ENCODE measurements at places on chromosomes 3 and 15.

DNA sequence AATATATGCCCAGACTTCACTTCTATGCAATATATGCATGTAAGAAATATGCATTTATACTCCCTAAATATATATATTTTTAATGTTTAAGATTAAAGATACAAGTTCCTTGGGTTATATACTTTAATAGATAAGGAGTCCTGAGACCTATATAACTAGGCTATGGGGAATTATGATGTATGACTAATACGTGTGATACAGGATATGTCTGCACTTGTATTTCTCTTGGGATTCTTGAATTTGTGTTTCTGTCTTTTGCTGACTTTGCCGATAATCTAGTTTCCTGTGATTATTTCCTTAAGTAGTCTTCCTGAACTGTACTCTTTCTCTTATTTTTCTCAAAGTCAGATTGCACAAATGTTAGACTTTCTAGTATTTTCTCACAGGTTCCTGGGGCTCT is 109.6 kb downstream of the PIK3CB start:
- no peak for DNase-seq

DNA sequence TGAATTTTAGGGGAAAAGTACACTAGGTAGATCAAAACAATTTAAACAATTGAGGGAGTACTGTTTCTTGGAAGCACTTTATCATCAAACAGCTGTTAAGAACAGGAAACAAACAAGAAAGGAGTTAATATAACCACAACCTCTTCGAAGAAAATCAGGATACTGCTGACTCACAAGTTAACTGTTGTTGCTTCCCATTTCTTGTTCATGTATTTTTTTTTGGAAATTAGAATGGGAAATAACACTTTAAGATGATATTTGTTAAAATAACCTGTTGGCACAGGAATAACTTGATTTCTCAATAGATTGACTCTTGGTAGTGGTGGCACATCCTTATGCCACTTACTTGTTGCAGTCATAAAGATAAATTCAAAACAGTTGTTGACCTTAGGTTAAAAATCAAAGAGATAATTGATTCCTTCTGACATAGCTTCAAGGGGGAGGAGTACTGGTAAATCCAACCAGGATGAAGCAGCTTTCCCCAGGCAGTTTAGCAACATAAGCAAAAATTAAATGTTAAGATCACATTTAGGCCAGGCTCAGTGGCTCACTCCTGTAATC is 3.3 kb downstream of the BNIP2 start:
- no peak for DNase-seq

DNA sequence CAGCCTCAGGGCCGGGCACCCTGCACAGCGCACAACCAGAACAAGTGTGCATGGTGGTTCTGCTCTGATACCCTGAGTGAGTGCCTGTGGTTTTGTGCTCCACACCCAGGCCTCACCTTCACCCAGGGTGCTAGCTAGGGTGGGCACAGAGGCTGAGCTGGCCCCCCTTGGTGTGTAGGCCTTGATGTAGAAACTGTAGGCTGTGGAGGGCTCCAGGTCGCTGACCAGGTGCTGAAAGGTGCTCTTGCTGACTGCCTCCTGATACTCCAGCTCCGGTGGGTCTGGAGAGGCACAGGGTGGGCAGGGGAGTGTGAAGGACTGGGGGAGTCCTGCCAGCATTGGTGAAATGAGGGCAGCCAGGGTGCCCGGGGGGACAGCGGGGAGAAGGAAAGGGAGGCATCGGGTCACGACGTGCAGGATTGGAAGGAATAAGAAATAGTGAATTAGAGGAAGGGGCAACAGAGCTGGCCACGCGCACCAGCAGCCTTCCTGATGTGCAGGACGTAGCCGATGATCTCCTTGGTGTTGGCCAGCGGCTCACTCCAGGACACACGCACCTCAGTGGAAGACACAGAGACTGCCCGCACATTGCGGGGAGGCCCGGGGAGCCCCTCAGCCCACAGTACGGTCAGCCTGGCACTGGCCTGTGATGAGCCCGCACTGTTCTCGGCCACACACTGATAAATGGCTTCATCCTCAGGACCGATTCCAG is 26.6 kb downstream of the RNU5B-1 start:
- DNase-seq, result no peak

DNA sequence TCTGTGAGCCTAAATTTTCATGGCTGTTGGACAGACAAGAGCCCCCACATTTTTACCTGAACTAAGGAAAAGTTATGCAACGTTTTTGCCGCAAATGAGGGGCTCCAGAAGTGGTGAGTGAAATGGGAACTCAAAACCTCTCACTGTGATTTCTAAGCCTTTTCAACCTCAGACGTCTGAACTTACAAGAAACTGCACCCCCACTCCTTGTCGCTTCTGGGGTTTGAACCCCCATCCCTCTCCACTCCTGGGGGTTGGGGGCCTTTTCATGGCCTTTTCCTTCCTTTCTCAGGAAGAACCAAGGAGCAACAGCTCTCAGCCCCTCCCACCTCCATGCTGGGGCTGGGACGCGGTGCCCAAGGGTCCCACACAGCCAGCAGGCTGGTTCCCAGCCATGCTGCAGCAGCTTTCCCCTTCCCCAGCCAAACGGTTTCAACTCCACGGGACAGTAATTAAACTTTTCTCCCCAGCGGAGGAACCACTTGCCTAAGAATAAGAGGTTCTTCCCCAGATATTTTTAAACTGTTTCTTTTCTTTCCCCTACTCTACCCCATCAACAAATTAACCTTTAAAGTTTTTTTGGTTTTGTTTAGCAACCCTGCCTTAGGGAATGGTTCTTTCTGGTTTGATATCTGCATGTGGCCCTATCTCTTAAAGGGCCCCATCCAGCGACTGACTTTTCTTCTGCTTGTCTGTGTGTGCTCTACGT is 387.6 kb upstream of the CBLB start:
- DNase-seq, result no peak

DNA sequence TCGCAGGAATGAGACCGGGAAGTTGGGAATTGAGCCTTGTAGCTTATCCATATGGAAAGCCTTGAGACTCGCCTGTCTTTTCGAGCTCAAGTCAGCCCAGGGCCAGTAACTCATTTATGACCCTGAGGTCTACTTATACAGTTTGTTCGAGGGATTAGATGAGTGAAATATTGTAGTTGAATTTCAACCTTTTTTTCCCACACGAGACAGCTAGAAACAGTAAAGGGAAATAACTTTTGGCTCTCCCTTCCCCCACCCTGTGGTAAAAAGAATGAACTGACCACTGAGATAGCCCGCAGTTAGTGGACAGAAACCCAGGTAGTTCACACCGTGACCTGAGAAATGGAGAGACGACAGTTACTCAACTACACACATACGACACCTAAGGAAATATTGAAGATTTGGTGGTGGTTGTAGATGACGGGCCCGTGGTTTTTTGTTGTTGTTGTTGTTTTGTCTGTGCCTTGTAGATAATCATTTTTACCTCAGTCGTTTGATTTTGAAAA is 841 bp downstream of the EIF3J start:
- DNase-seq, result no peak

- DNase-seq, result no peak
These were observed 755.2 kb downstream of the NR2F2 start for GRCh38 chr15:97085731-97086130.

- DNase-seq, result no peak
These were observed 16.5 kb downstream of the PML start for GRCh38 chr15:74010929-74011540.

DNA sequence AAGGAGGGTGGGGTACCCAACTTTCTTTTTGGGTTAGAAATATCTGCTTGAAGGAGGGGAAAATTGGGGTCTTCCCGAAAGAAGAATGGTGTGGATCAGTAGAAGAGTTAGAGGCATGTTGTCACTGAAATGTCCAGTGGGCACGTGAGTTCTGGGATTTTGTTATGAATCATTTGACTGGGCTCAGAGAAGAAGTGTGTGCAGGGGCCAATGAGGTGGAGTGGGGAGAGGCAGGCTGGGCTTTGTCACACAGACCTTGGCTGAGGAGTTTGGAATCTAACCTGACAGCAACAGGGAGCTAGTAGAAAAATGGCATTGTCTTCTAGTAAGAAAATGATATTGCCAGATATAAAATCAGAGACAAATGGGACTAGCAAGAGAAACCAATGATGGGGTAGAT is 436.8 kb downstream of the MFSD1 start:
- no peak for DNase-seq

DNA sequence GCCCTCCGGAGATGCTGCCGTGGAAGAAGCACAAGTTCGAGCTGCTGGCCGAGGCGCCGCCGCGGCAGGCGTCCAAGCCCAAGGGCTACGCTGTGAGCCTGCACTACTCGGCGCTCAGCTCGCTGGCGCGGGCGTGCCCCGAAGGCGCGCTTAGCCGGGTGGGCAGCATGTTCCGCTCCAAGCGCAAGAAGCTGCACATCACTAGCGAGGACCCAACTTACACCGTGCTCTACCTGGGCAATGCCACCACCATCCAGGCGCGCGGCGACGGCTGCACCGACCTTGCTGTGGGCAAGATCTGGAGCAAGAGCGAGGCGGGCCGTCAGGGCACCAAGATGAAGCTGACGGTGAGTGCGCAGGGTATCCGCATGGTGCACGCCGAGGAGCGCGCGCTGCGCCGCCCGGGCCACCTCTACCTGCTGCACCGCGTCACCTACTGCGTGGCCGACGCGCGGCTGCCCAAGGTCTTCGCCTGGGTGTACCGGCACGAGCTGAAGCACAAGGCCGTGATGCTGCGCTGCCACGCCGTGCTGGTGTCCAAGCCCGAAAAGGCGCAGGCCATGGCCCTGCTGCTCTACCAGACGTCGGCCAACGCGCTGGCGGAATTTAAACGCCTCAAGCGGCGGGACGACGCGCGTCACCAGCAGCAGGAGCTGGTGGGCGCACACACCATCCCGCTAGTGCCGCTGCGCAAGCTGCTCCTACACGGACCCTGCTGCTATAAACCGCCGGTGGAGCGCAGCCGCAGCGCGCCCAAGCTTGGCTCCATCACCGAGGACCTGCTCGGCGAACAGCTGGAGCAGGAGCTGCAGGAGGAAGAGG is 1.3 kb downstream of the FAM43A start:
- DNase-seq, result no peak

- no peak for DNase-seq
These were observed at the start of gene RASGRP1 for GRCh38 chr15:38564557-38565286. Gene RASGRP1, minus strand, starts transcription at chr15:38564814. Its CDS starts 186 bp downstream, at chr15:38564628.

DNA sequence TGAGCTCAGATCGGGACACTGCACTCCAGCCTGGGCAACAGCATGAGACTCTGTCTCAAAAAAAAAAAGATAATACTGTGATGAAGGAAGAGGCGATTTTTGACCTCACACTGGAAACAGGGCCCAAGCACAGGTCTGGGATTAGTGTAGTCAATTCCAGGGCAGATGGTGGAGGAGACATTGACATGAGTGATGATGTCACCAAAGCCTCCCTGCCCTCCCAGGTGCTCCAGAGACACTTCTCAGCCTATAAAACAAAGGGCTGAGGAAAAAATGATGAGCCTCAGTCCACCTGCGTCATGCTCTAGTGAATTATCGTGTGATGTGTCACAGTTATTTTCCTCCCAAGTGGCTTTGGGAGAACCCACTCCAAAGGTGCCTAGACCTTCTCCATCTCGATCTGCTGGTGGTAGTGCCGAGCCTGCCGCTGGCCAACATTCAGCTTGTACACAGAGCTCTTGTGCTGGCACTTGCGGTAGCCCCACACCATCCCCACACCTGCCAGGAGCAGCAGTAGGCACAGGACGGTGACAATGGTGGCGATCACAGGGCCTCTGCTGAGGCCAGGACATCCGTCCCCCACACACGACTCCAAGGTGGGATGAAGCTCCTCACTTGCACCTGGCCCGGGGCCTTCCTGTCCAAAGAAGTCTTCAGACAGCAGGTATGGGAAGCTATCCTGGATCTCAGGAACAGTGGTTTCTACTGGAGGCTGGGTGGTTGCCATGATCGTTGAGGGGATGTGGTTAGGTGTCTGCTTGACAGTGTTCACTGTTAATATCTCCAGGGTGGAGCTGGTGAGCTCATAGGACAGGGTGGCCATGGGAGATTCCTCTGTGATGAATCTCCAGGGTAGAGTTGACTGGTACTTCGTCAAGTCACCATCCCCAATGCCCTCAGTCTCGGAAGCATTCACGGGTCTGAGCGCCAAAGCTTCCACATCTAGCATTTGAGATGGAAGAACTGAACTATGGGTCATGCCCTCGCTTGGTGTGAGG is 38.8 kb downstream of the CRTAP start:
- no peak for DNase-seq

DNA sequence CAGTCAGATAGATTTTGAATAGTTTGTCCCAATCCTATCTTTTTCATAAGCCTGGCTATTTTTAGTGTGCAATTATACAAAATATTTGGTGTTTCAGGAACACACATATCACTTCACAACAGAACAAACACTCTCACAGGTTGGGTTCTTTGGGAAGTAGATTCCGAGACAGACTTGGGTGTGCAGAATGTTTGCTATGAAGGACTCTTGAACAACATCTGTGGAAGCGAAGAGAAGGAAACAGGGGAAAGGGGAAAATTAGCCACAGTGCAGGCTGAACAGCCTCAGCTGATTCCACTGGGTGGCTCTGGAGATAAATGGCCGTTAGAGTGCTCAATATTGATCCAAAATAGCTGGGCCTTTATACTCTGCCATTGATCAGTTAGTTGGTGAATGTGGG is 61.8 kb downstream of the GUCA1C start:
- no peak for DNase-seq

DNA sequence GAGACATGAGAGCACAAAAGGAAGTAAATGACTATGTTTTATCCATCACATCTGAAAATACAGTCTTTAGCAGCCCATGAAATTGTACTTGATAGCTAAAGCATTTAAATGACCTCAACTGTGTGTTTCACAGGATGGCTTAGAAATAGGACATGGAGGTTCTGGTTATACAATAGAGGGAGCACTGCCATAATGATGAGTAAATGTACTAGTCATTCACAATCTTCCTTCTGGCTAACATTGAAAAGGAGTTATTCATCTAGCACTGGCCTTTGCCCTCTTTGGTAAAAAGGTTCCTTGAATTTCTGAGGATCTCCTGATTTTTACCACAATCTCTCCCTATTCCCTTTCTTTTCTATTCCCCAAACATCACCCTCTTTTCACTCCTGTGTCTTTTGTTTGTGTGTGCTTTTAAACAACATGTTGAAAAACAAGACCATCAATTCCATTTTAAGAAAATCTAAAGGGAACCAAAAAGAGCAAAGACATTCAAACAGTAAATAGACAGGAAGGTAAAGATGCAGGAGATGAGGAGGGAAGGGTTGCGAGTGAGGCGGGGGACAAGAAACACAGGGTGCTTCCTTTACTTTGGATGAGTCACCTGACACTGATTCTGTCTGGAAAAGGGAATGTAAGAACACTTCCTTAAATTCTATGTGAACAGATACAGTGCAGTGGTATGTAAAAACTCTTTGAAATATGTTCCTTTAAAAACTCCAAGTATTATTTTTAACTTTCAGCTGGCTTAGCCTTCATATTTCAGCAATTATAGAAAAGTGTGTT is 619.0 kb downstream of the MECOM start:
- DNase-seq, result no peak

DNA sequence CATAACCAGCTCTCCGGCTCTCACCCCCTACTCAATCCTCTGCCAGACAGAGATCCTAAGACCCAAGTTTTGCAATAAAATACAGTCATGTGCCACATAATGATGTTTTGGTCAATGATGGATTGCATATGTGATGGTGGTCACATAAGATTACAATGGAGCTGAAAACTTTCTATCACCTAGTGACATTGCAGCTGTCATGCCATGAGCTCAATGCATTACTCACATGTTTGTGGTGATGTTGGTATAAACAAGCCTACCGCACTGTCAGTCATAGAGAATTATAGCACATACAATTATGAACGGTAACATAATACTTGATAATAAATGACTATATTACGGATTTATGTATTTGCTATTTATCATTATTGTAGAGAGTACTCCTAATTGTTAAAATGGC is 26.9 kb upstream of the SAMMSON start:
- DNase-seq, result no peak

GRCh38 chr3:5889374-5889773 is 701.9 kb downstream of the EDEM1 start:
- DNase-seq, result no peak
